ENCODE measurements at places on chromosomes 13 and 19. TPM values are rescaled to one million over a fixed set of nuclear protein-coding genes. Genes with fewer than 3 reads are reported as not detected.

The ERICH4 gene
- total RNA-seq: not detected

The FXYD1 gene
- 0.95 TPM for total RNA-seq

The ZSCAN1 gene
- not detected for total RNA-seq

The TFPT gene
- total RNA-seq: 33.0 TPM

The IQCN gene
- total RNA-seq: 0.35 TPM

The EBI3 gene
- total RNA-seq: 26.2 TPM

The GIPC3 gene
- 0.40 TPM for total RNA-seq

The VN1R2 gene
- total RNA-seq: not detected

The CBLC gene
- not detected for total RNA-seq

The TMPRSS9 gene
- not detected for total RNA-seq

The CYP2A13 gene
- total RNA-seq: not detected

The LILRB2 gene
- total RNA-seq: not detected

The PSG7 gene
- total RNA-seq: not detected

The ZFP30 gene
- 4.1 TPM for total RNA-seq

The LCP1 gene
- 631 TPM for total RNA-seq

The FCER2 gene
- 20.5 TPM for total RNA-seq

The LRRC4B gene
- total RNA-seq: not detected

The CEACAM21 gene
- 11.0 TPM for total RNA-seq

The TEX101 gene
- not detected for total RNA-seq

The ERICH6B gene
- total RNA-seq: not detected

The ZNF567 gene
- 6.9 TPM for total RNA-seq

The ZNF665 gene
- 0.71 TPM for total RNA-seq

The MAMSTR gene
- total RNA-seq: 0.51 TPM

The SLC10A2 gene
- total RNA-seq: not detected

The KANK3 gene
- 0.43 TPM for total RNA-seq

The SCN1B gene
- 1.2 TPM for total RNA-seq

The CRX gene
- total RNA-seq: not detected

The PALM3 gene
- total RNA-seq: not detected

The TMIGD2 gene
- total RNA-seq: 2.1 TPM

The ELAVL3 gene
- 0.19 TPM for total RNA-seq

The TMEM38A gene
- total RNA-seq: 0.89 TPM

The ARID3A gene
- 10.0 TPM for total RNA-seq

The EFNA2 gene
- not detected for total RNA-seq

The IGFL2 gene
- total RNA-seq: not detected

The RAB3D gene
- 4.5 TPM for total RNA-seq

The SLC25A41 gene
- not detected for total RNA-seq

The CACNG7 gene
- total RNA-seq: not detected

The INSL3 gene
- 9.1 TPM for total RNA-seq

The RASAL3 gene
- total RNA-seq: 91.0 TPM

The PSG2 gene
- not detected for total RNA-seq

The AMH gene
- 9.4 TPM for total RNA-seq

The ATP12A gene
- total RNA-seq: 0.05 TPM

The EPN1 gene
- total RNA-seq: 55.0 TPM

The CRLF1 gene
- total RNA-seq: not detected

The TGFBR3L gene
- 1.4 TPM for total RNA-seq

The NANOS3 gene
- 0.52 TPM for total RNA-seq

The ANGPTL8 gene
- total RNA-seq: not detected

The F7 gene
- 0.42 TPM for total RNA-seq

The ACP7 gene
- not detected for total RNA-seq

The FPR2 gene
- total RNA-seq: not detected

The ADGRE1 gene
- 3.1 TPM for total RNA-seq

The TPTE2 gene
- not detected for total RNA-seq

The QPCTL gene
- total RNA-seq: 13.2 TPM
